ENCODE measurements at places on chromosomes 13 and 19.

DNA sequence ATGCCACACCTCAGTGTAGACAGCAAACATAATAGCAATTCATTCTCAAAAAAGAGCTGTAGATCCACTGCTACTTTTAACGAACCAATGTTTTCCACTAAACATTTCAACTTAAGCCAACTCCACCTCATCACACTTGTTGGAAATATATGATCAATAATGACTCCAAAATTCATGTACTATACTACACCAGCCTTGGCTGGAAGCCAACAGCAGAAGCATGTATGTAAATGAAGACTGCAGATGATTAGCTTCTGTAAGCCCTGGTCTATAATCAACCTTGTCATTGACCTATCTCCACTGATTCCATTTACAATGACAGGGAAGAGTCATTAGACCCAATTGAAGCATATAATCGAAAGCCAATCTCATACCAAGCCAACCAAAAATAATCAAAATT is 71.7 kb downstream of the STK24 start:
- DNase-seq: no peak

DNA sequence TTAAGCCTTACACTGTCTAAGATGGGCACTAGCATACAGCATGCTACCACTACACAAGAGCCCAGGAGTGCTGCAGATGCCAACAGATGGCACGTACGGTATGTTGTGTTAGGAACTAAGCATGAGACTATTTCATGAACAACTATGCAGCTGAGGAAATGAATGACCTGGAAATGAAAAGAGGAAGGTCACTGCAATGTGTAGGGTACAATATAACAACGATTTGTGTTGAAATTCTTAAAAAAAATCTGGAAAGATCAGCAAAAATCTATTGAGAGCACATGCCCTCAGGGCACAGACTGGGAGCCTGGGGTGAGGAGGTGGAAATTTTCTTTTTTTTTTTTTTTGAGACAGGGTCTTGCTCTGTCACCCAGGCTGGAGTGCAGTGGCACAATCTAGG is 14.4 kb downstream of the HAUS8 start:
- no peak for DNase-seq

DNA sequence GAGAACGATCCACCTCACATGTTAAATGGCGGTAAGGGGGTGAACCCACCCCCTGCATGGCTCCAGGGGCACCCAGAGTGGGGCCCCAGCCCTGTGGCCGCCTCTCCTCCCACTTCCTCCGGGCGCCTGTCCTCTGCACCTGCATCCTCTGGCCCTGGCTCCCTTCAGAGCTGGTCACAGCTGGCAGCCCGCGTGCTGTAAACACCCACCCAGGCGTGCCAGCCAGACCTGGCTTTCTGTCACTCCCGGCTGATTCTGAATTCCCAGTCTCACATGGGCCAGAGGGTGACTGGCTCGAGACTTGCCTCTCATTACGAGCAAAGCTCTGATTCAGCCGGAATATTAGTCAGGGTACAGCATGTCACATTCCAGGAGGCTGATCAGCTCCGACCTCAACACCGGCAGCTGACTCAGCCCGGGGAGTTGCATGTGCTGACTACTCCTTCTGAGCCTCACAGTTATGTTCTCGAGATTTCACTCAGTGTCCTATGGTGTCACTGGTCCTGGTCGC is 75.1 kb downstream of the GNG7 start:
- DNase-seq: no peak

DNA sequence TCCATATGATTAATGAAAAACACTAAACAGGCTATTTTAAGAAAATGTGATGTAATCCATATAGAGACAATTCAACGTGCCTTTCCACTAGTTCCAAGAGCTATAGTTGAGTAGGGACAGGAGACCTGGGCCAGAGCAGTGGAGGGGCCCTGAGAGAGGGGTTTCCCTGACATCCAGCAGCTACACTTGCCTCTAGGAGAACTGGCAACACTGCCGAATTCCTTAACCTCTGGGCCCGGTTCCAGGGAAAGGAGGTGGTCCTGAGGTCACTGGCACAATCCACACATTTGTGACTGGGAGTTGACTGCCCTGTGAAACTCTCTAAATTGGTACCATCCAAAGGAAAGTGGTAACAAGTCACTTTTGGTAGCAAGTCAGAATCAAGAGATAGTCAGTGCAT is 264.4 kb downstream of the DCLK1 start:
- no peak for DNase-seq

DNA sequence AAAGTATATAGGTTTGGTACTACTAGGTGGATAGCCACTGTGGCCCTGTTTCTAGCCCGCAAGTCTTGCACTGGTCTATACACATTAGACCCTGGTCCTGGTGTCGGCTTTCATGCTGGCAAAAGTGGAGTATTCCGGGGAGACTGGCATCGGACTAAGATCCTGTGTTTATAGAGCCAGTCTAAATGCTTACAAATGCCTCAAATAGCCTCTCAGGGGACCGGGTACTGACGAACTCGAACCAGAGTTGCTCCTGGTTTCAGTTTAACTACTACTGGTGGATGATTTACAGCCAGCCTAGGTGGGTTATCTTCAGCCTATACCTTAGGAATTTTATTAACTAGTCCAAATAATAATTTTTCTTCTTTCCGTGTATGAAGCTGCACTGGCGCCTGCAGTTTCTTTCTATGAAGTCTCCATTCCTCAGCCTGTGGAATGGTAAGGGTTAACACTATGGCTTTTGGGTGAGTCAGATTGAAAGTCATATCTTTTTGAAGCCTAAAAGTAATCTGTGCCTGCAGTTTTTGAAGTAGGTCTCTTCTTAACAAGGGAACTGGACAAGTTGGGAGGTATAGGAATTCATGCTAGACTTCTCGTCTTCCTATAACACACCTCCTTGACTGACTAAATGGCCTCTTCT is 51.3 kb downstream of the OR10H4 start:
- no peak for DNase-seq

- DNase-seq: peak; percentile 100
Observed at GRCh38 chr19:58380662-58381459, at the start of gene ZNF837. Gene ZNF837 (minus strand): TSS chr19:58381030. CDS start chr19:58369332, 11,698 bp downstream.

GRCh38 chr13:98307463-98308085 is 130.5 kb upstream of the RNF113B start:
- no peak for DNase-seq

DNA sequence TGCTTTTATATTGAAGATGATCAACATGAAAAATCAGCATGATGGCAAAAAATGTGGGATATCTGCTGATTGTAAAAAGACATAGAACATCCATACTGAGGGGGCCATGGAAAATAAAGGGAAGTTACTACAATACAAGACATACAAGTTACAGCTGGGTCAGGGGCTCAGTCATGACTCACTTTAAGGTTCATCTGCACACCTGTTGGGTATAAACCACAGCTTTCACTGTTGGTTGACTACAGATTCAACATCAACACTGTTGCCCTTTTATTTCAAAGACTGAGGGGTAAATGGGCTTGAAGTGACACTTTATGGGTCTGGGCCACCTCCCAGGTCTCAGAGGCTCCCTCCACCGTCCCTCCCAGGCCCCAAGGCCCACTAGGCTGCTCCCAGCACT is 98.1 kb upstream of the IRS2 start:
- no peak for DNase-seq

- no peak for DNase-seq
Observed at GRCh38 chr19:56097306-56097705, 23.8 kb downstream of the ZNF787 start.

DNA sequence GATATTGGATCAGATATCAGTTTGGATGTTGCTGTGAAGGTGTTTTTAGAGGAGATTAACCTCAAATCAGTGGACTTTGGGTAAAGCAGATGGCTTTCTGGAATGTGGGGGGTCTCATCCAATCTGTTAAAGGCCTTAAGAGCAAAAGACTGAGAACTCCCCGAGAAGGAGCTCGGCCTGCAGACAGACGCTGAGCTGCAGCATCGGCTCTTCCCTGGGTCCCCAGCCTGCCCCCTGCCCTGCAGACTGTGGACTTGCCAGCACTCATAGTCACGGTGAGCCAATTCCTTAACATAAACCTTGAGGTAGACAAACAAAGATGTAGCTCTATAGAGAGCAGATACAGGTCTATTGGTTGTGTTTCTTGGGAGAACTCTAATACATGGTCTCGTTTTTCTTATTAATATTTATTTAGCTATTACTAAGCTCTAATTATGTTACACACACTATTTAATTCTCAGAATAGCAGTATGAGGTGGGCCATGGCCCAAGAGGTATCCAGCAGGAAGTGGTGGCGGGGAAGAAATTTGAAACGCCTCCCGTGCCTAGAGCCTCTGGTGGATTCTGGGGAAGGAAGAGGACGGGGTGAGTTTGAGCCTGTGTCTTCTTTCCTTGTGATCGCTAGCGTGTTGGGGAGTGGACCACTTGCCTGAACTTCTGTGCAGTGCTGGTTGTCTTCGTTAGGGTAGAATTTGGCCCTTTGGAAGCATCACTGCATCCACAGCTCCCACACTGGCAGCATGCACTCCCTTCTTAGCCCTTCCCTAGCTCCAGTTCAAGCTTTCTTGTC is 305.3 kb downstream of the TEX29 start:
- peak; percentile 85 for DNase-seq

DNA sequence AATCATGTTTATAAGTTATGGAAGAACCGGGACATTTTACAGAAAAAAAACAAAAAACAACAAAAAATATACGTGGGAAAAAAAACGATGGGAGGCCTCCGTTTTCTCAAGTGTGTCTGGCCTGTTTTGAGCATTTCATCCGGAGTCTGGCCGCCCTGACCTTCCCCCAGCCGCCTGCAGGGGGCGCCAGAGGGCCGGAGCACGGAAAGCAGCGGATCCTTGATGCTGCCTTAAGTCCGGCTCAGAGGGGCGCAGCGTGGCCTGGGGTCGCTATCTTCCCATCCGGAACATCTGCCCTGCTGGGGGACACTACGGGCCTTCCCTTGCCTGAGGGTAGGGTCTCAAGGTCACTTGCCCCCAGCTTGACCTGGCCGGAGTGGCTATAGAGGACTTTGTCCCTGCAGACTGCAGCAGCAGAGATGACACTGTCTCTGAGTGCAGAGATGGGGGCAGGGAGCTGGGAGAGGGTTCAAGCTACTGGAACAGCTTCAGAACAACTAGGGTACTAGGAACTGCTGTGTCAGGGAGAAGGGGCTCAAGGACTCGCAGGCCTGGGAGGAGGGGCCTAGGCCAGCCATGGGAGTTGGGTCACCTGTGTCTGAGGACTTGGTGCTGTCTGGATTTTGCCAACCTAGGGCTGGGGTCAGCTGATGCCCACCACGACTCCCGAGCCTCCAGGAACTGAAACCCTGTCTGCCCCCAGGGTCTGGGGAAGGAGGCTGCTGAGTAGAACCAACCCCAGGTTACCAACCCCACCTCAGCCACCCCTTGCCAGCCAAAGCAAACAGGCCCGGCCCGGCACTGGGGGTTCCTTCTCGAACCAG is 1.8 kb upstream of the APOE start:
- no peak for DNase-seq
